ENCODE measurements at places on chromosomes 12 and 14. TPM values are rescaled to one million over a fixed set of nuclear protein-coding genes. Genes with fewer than 3 reads are reported as not detected.

SPIC gene
- total RNA-seq, result 0.58 TPM

TMCC3 gene
- total RNA-seq, result 9.0 TPM

KRT2 gene
- total RNA-seq, result not detected

DNA sequence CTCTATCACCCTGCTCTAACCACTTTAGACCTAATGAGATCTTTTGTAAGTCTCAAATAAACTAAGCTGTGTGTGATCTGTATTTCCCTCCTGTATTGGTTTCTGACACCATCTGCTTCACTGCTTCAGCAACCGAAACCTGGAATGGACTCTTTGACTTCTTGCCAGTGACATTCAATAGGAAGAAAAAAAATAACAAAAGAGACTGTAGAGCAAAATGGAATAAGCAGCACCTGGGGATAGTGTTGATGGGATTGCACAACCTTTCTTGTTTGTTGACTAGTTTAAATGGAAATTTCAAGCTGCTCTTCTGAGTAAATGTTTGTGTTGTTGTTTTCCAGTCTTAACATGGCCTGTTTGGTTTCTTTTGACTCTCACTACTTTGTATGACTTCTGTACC lies 888.6 kb upstream of the SEL1L start:
- no peaks in the 10 kb centered on the region for H3K36me3 ChIP-seq
- no peak overlapping the region for H3K4me3 ChIP-seq
- DNase-seq, result no peak
- H3K27me3 ChIP-seq, result no peaks in the 10 kb centered on the region

DNA sequence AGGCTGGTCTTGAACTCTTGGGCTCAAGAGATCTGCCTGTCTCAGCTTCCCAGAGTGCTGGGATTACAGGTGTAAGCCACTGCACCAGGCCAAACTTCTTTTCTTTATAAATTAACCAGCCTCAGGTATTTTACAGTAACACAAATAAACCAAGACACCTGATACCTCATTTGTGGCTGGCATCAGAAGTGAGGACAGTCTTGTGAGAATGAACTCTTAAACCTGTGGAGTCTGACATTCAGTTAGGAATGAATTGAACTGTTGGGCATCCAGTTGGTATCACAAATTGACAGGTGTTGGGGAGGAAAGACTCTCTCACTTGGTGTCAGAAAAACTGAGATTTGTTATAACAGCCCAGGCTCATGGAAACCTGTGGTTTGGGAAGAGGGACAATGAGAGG lies 120.5 kb downstream of the DENND5B start:
- peaks cover 20% of the 10 kb centered on the region for H3K4me1 ChIP-seq
- no peak overlapping the region for H3K27ac ChIP-seq
- H3K27me3 ChIP-seq, result no peaks in the 10 kb centered on the region
- no peak for DNase-seq
- no peaks in the 10 kb centered on the region for H3K36me3 ChIP-seq
- no peak overlapping the region for H3K4me3 ChIP-seq

- DNase-seq, result no peak
- no peaks in the 10 kb centered on the region for H3K27me3 ChIP-seq
- no peaks in the 10 kb centered on the region for H3K36me3 ChIP-seq
- no peak overlapping the region for H3K4me3 ChIP-seq
- no peak overlapping the region for H3K27ac ChIP-seq
These were observed 396.9 kb upstream of the TMTC1 start for GRCh38 chr12:30180602-30181001.

DNA sequence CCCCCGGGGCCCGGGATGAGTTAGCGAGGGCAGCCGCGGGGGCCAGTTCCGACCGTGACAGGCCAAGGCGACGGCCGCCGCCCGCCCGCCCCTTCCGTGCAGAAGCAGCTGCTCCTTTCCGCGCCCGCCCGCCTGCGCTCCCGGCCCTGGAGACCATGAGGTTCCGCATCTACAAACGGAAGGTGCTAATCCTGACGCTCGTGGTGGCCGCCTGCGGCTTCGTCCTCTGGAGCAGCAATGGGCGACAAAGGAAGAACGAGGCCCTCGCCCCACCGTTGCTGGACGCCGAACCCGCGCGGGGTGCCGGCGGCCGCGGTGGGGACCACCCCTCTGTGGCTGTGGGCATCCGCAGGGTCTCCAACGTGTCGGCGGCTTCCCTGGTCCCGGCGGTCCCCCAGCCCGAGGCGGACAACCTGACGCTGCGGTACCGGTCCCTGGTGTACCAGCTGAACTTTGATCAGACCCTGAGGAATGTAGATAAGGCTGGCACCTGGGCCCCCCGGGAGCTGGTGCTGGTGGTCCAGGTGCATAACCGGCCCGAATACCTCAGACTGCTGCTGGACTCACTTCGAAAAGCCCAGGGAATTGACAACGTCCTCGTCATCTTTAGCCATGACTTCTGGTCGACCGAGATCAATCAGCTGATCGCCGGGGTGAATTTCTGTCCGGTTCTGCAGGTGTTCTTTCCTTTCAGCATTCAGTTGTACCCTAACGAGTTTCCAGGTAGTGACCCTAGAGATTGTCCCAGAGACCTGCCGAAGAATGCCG lies 699 bp downstream of the MGAT2 start:
- peak overlapping the region; percentile 92 for H3K27ac ChIP-seq
- peak; percentile 88 for DNase-seq
- peaks cover 31% of the 10 kb centered on the region for H3K36me3 ChIP-seq
- H3K4me1 ChIP-seq, result peaks cover 37% of the 10 kb centered on the region

DNA sequence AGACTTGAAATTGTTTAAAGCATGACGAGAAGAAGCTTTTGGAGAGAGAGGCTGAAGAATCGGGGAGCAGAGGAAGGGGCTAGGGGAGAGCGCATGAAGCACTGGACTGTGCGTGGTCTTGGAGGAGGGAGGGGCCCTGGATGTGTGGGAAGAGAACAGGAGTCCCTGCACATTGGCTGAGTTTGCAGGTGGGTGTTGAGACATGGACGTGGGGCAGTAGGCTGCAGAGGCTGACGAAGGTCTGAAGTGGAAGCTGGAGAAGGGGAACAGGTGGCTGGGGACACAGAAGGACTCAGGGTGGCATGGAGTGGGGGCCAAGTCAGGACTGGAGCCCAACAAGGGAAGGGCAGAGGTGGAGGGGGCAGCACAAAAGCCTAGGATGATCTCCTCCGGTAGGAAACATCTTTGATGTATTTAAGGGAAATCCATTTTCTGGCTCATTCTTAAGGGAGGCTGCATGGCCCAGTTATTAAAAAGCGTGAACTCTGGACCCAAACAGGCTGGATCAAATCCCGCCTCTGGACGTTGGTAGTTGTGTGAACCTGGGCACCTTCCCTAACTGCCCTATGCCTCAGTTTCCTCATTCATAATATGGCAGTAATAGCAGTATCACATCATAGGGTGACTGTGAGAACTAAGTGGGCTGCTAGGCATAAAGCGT lies 29.0 kb downstream of the ADGRD1 start:
- H3K4me1 ChIP-seq, result peaks cover 11% of the 10 kb centered on the region
- H3K27ac ChIP-seq, result no peak overlapping the region
- H3K4me3 ChIP-seq, result no peak overlapping the region

DNA sequence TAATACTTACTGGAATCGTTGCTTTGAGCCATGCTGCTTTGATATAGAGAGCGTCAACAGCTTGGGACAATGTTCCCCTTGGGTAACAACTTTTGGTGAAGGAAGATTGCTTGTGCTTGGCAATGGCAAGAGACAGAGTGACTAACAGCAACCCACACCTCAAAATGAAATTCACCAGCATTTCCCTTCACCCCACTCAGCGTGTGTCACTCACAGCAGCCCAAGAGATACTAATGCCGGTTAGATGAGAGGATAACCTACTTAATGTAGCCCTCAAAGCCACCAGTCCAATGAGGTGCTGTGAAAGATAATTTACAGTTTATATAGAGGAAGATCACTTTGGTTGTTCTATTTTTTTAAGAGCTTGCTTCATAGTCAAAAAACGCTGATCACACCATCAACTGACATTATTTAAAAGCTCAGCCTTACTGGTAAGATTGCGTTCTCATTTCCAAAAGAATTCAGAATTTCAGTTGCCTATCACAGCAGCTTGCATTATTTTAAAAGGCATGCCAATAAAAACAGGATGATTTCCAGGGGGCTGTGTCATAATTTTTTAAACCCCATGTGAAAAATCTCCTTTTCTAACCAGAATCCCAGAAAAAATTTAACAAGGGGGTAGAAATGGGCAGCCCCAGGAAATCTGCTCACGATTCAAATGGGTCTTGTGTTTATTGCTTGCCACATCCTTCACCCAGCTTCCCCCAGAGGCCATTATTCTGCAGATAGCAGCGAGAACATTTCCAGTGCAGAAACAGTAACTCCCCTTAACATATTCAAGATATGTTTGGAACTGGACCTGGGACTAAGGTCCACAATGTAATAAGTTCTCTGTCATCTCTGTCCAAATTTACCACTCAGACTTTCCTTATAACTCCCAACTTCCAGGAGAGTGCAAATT lies at the start of gene IL26:
Gene IL26, minus strand, starts transcription at position 235 of the 901 bp plus-strand sequence. Its CDS starts 54 bp downstream, at position 181.
- H3K27ac ChIP-seq, result no peak within 1 kb of the TSS
- H3K27me3 ChIP-seq, result no peaks in the 10 kb centered on the region
- H3K36me3 ChIP-seq, result no peaks in the 10 kb centered on the region
- H3K4me1 ChIP-seq, result no peaks in the 10 kb centered on the region
- no peak within 1 kb of the TSS for H3K4me3 ChIP-seq

- H3K36me3 ChIP-seq, result no peaks in the 10 kb centered on the region
- H3K4me1 ChIP-seq, result no peaks in the 10 kb centered on the region
- no peaks in the 10 kb centered on the region for H3K27me3 ChIP-seq
- DNase-seq, result no peak
These were observed 70.0 kb downstream of the TMTC1 start for GRCh38 chr12:29713729-29714128.

DNA sequence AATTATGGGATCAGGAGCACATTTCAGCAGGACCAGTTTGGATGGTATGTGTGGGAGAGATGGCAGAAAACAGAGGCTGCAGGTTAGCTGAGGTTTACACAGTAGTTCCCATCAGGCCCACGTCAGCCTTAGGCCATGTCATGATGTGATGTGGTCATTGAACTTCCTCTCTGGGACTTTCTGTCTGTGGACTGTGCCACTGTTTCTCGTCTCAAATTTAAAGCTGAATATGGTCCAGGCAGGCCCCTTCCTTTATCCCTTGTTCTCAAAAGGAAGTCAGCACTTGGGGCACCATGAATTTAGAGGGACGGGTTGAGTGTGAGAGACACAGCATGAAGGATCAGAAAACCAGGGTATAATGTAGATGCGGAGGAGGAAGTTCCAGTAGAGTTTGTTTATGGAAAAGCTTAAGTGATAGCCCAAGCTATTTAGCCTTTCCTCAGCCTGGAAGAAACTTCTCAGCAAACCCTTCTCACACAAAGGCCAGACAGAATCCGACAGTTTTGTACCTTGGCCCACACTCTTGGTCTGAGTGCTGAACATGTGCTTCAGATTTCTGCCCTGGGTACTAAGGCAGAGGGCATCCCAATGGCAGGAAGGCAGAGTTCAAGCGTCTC lies 3.6 kb upstream of the IGFBP6 start:
- peak; percentile 25 for DNase-seq
- peak overlapping the region; percentile 59 for H3K27ac ChIP-seq
- H3K36me3 ChIP-seq, result no peaks in the 10 kb centered on the region
- peaks cover 21% of the 10 kb centered on the region for H3K4me1 ChIP-seq

DNA sequence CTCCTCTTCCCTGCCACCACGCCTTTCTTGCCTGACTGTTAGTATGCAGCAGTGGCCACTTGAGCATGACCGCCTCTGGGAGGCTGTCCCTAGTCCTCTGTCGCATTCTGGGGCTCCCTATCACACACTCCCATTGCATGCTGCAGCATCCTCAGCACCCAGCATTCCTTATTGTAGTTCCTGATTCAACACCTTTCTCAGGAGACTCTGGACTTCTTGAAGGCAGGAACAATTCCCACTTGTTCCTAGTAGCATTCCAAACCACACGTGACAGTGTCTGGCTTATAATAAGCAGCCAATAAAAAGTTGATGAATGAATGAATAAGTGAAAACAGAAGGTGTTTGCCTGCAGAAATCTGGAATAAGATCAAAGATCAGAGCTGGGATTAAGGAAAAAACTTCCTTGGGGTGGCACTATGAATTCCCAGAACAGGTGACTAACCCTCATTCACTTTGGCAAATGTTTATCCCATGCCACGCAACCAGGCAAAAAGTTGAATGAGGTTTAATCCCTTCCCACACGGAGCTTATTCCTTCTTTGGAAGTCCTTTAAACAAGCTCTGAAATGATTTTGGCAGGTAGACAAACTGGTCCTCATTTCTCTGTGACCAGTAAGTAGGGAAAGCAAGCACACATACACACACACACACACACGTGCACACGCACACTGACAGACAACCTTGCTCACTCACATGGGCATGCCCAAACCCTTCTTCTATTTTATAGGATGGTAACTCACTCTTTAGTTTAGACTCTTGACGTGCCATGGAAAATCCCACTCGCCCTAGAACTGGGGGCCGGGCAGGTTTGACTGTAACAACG lies 26.5 kb downstream of the NTF3 start:
- H3K4me1 ChIP-seq, result peaks cover 5% of the 10 kb centered on the region
- H3K27ac ChIP-seq, result no peak overlapping the region
- no peak for DNase-seq
- H3K36me3 ChIP-seq, result no peaks in the 10 kb centered on the region
- no peak overlapping the region for H3K4me3 ChIP-seq
- no peaks in the 10 kb centered on the region for H3K27me3 ChIP-seq

DNA sequence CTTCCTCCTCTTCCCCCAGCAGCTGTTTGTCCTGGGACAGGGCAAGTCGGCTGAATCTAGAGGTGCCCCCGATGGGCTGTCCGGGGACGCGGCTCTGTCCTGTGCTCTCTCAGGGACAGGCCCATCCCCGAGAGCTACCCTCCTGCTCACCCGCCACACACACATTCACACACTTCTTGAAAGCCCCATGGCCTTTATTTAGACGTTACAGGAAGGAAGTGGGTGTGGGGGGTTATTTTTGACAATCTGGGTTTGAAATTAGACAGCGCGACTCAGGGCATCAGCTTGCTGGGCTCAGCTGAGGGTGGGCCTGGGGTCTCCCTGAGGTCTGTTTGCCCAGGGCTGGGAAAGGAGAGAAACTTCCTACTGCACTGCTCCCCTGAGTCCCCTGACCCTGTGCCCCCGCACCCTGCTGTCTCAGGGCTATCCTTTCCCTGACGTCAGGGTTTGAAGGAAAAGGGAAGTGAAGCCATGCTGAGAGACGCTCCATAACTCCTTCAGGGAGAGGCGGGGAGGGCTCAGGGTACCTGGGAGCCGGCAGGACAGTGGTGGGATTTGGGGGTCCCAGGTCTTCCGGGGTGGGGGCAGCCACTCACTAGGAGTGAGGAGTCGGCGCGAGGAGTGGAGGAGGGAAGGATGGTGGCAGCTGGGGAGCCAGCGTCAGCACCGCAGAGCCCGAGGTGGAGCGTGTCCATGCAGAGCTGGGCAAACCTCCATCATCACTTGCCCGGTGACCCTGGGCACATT lies 8.1 kb downstream of the PTPN6 start:
- H3K4me1 ChIP-seq, result peaks cover 48% of the 10 kb centered on the region
- H3K36me3 ChIP-seq, result peaks cover 41% of the 10 kb centered on the region

Data from stomach (tissue), 19 donors.